ENCODE measurements at places on chromosomes 3 and 15.

GRCh38 chr3:179081885-179082284, 10.3 kb upstream of the ZMAT3 start:
- DNase-seq = no peak

- no peak for DNase-seq
These were observed 10.9 kb downstream of the TEX55 start for GRCh38 chr3:119156868-119157267.

GRCh38 chr15:31371520-31372240, 45.0 kb downstream of the KLF13 start:
- DNase-seq = no peak

- DNase-seq = no peak
These were observed 9.3 kb downstream of the HHLA2 start for GRCh38 chr3:108305484-108306172.

- no peak for DNase-seq
These were observed 11.4 kb downstream of the EIF4G1 start for GRCh38 chr3:184325715-184326369.

DNA sequence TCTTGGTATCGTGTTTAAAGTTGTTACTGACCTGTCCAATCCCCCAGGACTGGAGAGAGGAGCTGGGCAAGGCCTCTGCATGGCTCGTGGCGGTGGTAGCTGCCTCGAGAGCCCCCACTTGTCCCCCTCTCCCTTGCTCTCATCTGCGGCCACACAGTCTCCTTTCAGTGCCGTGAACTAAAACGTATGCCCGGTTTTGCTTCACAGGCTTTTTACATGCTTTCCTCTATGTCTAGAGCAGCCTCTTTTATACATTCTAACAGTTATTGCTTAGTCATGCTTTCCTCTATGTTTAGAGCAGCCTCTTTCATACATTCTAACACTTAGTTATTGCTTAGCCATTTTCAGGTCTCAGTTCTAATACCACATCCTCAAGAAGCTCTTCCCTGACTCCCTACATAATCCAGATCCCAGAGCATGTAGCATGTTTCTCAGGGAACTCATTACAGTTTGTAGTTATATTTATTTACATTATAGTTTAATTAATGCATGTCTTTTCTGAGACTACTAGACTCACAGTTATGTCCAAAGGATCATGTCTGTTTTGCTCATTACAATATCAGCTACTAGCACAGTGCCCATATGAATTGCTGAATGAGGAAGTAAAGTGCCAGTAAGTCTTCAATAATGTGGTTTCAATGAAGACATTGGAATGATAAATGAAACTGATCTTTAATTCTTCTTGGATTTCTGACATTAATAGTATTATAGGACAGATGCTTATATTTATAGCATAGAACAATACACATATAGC, 66.5 kb upstream of the TBL1XR1 start:
- DNase-seq = no peak

DNA sequence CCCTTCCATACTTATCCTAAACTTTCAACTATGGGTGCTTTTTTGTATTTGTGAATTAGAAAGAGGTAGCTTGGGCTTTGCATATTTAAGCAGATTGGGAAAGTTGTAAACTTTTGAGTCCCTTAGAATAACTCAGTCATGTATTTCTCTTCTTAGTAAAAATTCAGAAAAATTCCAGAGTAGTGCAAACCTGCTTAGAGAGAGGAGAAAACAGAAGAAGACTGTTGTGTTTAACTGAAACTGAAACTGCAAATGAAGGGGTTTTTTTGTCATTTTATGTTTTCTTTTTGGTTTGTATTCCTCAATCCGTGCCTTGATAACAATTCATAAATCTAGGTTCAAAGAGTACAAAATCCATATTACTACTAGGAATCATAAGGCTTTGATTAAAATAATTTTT, 31.3 kb downstream of the CD200 start:
- no peak for DNase-seq

GRCh38 chr3:64157150-64158035, 67.9 kb downstream of the PRICKLE2 start:
- no peak for DNase-seq

GRCh38 chr15:40407330-40407990, 1.9 kb downstream of the IVD start:
- no peak for DNase-seq

Measured in activated CD8-positive, alpha-beta T cell treated with anti-CD3 and anti-CD28 coated beads, Interleukin-2, amount 10 ng/mL, durations not matched to agents 7 days and 5 days (primary cell).